Smooth muscle cell of the brain vasculature (primary cell): ENCODE measurements at places on chromosomes 11 and 22.

- DNase-seq = no peak
These were observed 32.9 kb downstream of the MEI1 start for GRCh38 chr22:41732096-41732772.

GRCh38 chr22:29028468-29028867 is 33.2 kb downstream of the C22orf31 start:
- DNase-seq = no peak

GRCh38 chr11:84890676-84891075 is 736.5 kb downstream of the DLG2 start:
- no peak for DNase-seq

GRCh38 chr11:18419040-18419439 is 6.9 kb downstream of the LDHC start:
- DNase-seq = no peak

GRCh38 chr11:19953909-19954308 is 206.4 kb downstream of the DBX1 start:
- peak; percentile 57 for DNase-seq

GRCh38 chr22:40739721-40740120 is 60.4 kb downstream of the MCHR1 start:
- DNase-seq = no peak

DNA sequence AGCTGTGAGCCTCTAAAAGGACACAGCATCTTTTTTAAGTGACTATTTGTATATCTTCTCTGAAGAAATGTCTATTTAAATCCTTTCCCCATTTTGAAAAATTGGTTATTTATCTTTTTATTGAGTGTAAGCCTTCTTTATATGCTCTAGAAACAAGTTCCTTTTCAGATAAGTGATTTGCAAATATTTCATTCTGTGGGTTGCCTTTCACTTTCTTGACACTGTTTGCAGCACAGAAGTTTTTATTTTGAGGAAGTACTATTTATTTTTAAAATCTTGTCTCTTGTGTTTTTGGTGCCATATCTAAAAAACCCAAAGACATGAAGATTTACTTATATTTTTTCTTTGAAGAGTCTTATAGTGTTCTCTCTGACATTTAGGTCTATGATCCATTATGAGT is 40.1 kb upstream of the LYVE1 start:
- DNase-seq = no peak

- DNase-seq = no peak
These were observed 10.5 kb downstream of the PAX6 start for GRCh38 chr11:31800398-31801265.

GRCh38 chr11:45048313-45048841 is 97.7 kb upstream of the TP53I11 start:
- DNase-seq = no peak

GRCh38 chr22:49760280-49760629 is 67.4 kb downstream of the BRD1 start:
- no peak for DNase-seq

- DNase-seq = no peak
These were observed 133.7 kb downstream of the ETS1 start for GRCh38 chr11:128453444-128454336.

GRCh38 chr11:59901306-59901705 is 22.7 kb downstream of the OOSP3 start:
- DNase-seq = peak; percentile 28

- no peak for DNase-seq
These were observed 252.1 kb downstream of the SBF2 start for GRCh38 chr11:10041748-10042446.

- DNase-seq = no peak
These were observed 227.0 kb upstream of the NCAM1 start for GRCh38 chr11:112734207-112734606.

DNA sequence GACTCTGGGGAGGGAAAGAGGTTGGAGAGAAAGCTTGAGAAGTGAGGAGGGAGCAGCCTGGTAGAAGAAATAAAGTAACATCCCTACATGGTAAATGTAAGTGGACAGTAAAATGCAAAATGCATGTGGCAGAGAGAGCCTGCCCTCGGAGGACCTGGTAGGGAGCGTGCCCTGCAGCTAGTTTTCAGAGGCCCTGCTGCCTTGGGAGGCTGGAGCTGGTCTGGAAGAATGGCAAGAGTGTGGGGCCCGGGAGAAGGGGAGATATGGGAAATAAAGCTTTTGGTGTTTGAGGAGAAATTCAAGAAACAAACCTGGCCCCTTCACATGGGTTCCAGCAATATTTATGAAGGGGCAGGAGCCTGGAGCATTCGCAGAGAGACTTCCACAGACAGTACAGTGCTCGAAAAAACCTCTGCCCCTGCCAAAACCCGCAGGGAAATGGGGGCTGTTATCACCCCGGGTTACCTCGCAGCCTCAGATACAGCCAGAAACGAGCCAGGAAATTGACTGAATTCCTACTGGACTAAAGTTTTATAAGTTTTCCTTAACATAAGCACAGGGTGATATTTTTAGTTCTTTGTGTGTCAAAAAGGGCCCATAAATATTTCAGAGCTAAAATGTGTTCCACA is 363.0 kb downstream of the TENM4 start:
- DNase-seq = no peak

- DNase-seq = no peak
These were observed 11.9 kb downstream of the MRGPRX3 start for GRCh38 chr11:18144243-18144642.

DNA sequence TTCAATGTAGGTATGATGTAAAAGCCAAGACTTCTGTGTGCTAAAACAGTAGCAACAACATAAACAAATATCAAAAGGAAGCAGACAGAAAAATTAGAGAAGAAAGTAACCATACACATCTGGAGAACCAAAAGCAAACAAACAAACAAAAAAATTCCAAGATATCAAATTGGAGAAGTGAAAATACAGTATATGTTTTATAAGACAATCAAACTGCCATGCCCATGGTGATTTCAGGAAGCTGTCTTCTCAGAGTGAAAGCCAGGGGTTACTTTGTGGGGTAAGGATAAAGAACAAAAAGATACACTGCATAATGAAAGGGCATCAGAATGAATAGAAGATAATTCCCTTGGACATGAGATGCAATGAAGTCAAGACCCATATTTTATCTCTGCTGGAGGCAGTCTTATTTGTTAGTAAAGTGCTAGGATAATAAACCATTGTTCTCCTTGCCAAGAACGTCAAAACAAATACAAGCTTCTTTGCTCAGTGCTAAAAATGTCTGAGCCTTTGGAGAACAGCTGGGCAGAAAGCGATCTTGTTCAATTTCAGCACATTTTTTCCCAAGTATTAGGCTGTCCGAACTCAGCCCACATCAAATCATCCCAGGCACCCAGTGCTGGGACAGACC is 38.1 kb upstream of the LDLRAD3 start:
- DNase-seq = no peak

DNA sequence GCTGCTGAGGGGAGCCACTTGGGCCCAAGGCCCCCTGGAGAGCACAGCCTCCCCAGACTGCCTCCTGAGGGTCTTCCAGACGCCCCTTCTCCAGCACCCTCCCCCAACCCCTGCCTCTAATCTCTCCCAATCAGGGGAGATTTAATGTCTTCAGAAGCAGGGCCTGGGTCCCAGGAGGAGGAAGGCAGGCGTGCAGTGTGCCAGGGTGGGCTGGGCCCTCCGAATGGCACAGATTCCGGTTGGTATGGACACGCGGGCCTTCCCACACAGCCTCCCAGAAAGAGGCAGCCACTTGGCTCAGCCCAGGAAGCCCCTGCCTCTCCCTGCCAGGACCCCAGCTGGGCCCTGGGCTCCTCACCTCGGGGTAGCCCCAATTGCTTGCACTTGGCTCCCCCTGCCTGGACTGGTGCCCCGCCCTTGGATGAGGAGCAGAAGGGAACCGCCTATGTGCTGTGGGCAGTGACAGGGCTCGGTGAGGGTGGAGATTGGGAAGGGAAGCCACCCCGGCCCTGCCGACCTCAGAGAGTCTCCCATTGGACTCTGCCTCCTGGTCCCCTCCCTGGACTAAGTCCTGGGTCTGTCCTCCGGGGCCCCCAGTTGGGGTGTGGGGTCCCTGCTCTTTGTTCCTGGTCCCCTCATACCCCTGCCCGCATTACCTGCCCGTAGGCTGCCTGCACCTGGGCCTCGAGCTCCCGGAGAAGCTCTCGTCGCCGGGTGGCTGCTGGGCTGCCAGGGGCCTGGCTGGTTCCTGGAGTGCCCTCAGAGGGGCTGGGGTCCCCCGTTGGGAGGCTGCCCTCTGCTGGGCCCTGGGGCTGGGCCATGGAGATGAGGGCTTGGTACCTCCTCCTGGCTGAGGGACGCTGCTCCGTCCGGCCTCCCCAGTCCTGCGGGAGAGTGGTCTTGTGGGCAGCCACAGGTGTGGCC is 572 bp upstream of the CABP2 start:
- DNase-seq = no peak

- DNase-seq = no peak
These were observed 188.9 kb downstream of the MYO18B start for GRCh38 chr22:25930788-25931310.

GRCh38 chr11:68146704-68147474 is 25.7 kb upstream of the CHKA start:
- DNase-seq = no peak

GRCh38 chr22:24096758-24097115 is 84.5 kb upstream of the SUSD2 start:
- no peak for DNase-seq
